ENCODE measurements at places on chromosomes 12 and 14.
A peak's percentile ranks its signal among the peaks of the same experiment; 100 is the strongest.

DNA sequence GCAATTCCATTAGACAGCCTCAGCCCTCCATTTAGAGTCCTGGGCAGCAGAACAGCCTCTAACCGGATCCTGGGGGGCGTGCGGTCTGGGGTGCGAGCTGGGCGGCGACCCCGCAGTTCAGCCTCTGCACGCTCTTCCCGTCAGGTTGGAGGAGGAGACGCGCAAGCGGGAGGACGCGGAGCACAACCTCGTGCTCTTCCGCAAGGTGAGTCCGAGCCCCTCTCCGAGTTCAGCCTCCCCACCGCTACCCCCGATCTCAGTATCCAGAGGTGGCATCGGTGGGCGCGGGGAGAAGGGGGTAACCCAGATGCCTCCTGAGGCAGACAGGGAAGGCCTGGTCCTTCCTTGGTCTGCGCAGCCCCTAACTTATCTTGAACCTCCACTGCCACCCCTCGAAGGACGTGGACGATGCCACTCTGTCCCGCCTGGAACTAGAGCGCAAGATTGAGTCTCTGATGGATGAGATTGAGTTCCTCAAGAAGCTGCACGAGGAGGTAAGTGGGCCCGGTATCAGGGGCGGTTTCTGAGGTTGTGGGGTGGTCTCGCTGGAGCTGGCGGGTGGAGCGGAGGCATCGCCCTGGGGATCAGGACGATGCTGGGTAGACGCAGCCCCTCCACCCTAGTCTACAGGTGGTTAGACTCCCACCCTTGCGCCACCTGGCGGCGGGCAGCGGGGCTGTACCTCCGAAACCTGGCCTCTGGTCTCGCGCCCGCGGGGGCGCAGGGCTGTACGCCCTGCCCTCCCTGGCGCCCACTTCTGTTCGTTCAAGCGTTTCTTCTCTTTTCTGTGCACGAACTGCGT, 1.3 kb downstream of the PRPH start:
- peak; percentile 51 for DNase-seq

DNA sequence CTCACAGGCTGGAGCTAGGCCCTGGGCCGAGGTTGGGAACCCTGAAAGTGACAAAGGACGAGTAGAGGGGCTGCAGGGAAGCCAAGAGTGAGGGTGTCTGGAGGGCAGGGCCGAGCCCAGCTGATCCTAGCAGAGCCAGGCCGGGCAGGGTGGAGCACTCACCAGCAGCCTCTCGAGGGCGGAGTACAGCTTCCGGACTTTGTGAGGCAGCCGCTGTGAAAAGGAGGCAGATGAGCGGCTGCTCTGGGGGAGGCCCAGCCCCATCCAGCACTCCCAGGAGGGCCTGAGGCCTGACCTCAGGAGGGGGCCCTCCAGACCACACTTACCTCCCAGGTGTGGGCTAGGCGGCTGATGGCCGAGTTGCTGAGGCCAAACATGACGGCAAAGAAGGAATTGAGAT, 14.7 kb upstream of the ENDOU start:
- DNase-seq = no peak

GRCh38 chr12:91272461-91273063, 89.9 kb upstream of the DCN start:
- DNase-seq = no peak

DNA sequence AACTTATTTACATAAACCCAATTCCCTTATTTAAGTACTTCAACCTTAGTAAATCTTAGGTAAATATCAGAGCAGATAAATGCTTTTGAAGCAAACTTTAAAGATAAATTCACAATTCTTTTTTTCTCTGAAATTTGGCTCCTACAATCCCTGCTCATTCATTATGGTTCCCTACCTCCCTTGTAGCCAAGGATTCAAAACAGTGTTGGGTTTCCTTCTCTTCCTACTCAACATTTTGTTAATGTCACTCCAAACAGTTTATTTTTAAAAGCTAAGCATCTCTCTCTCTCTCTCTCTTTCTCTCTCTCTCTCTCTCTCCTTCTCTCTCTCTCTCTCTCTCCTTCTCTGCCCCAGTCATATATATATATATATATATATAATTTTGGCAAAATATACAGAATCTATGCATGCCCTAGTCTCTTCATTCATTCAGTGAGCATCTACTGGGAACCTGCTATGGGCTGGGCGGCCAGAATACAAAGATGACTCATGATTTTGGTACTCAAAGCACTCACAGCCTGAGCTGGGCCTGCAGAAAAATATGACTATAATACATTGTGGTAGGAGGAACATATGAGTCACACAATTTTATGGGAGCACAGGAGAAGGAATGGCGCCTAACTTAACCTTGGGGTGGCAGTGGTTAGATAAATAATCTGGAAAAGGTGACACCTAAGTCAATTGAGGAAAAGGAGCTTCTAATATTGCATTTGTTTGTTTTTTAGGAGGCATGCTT, 123.7 kb upstream of the DHRS4 start:
- DNase-seq = peak; percentile 95

DNA sequence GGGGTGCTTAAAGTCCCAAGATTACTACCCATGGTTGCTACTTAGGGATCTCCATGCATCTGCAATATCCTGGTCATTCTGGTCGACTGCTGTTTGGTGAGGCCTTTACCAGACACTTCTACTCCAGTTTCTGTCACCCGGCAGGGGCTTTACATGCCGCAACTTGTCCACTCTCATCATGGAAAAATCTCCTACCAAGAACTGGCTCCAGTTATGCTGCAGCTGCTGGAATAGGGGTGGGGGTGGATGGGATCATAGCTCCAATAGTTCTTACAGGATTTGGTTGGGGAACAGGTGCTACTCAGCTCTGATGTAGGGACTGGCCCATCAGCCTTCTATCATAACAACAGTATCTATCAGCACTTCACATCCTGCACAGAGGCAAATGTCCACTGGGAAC, 51.6 kb downstream of the SPTB start:
- DNase-seq = no peak

DNA sequence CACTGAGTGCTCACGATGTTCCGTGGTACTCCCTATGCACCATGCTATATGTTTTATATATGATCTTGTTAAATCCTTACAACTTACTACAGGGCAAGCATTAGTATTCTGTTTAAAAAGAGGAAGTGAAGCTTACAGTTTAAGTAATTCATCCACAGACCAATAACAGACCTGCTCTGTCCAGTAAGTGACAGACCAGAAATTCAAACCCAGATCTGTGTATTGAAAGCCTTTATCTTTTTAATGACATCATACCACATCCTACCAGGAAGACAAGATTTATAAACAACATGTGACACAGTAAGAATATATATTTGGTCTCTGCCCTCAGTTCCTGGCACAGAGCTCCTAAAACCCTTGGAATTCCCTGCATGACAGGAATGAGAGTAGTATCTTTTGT, 206.5 kb downstream of the STXBP6 start:
- DNase-seq = no peak

- peak; percentile 74 for DNase-seq
Observed at GRCh38 chr14:45091710-45092109, 7.8 kb downstream of the PRPF39 start.

DNA sequence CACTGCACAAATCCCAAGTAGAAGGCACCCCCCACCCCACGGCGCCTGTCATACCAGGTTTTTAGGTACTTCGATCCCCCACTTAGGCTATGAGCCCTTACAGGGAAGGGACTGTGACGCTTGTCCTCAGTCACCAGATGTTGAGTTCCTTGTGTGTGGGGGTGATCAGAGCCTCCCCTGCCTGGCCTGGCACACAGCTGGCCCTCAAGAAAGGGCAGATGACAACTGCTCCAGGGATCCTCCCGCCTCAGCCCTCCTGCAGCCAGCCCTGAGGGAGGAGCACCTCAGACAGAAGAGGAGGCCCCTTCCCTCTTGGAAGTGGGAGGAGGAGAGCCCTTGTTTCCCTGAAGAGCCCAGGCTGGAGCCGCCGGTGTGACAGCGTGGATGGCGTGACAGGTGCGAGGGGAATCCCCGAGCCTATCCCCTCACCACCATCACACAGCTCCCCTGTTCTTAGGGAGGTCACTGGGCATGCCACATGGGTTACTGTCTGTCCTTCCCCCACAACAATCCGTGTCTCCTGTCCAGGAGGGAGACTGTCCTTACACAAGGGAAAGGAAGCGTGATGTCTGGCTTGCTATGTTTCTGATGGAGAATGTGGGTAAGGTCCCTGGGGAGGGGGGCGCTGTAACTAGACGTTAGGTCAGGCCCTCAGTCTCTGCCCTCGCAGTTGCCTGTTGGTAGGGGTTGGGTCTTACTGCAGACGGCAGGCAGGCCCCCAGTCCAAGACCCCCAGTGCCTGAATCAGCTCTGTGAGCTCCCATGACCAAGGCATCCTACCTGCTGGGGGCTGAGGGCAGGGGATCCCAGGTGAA, 31.4 kb downstream of the P2RX4 start:
- DNase-seq = no peak

DNA sequence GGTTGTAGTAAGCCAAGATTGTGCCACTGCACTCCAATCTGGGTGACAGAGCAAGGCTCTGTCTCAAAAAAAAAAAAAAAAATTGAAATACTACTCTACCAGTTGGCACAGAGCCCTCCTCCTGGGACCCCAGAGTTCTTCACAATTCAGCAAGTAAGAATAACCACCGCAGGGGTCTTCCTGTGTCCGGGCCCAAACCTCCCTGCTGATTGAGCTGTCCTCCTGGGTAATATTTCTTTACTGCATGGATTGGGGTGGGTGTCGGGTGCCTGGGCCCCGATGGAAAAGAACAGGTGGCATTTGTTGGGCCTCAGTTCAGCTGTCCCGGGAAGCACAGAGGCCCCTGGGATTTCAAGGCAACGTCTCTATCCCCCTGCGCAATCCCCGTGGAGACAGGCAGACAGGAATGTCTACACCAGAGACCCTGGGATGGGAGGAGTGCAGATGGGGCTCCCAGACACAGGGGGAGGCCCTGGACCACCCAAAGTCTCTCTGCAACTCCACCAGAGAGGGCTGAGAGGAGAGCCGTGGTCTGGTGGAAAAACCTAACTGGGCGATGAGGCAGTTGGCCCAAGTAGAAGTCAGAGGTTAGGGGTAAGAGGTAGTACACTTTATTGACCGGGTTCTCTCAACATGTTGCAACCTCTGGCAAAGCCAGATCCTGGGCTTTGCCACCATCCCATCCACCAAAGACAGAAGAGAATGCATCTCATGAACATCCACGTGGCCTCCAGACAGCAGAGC, 32.7 kb upstream of the VPS37B start:
- DNase-seq = no peak

DNA sequence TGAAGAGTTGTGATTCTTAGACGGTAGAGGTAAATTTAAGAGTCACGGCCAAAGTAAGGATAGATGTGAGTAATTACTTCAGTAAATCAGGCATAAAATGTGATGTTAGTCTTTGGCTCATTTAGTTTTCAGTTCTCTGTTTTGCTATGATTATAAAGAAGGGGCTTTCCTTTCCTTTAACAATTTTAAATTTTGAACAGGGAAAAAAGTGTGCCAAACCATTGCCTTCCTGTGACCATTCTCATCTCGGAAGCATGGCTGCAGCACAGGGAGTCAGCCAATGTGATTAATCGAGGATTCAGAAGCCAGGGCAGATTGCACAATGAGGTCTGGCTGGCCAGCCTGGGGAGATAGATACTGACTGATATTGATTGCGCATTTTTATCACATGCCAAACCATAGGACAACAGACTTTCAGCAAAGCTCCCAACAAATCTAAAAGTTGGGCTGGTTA, 480.2 kb upstream of the PRICKLE1 start:
- no peak for DNase-seq

- DNase-seq = peak; percentile 77
Observed at GRCh38 chr14:55701638-55702037, 121.6 kb downstream of the KTN1 start.

GRCh38 chr14:54098536-54098935, 141.9 kb upstream of the BMP4 start:
- peak; percentile 25 for DNase-seq

GRCh38 chr12:66048218-66048834, 82.2 kb downstream of the LLPH start:
- DNase-seq = no peak

DNA sequence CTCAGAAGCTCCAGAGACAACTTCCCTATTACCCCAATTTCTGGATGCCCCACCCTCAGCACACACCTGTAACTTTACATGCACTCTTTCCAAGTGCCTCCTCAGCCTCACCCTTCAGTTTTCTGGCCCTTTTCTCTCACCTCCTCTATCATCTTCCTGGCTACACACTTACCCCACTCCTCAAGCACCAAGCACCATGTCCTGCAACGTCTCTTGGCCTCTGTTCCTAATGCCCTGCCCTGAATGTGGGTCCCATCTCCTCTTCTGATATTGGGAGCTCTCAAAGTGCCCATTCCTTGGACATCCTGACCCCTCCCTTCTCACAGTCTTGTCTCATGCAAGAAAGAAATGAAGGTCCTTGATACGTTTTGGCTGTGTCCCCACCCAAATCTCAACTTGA, 1.2 kb downstream of the KRT72 start:
- no peak for DNase-seq

DNA sequence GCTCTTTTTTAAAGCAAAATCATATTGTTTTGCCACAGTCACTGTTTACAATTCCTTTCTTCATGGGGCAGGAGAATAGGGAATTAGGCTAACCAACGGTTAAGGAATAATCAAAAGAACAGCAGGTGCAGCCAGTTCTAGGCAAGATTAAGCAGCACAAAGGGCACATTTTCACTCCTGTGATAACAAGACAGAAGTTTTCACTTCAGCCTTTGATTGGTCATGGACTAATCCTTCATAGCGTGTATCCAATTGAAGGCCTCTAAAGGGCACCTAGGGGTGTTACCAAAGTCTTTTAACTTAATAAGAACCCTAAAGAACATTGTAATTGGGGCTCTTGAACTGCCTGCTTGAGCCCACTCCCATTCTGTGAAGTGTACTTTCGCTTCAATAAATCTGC, 206.9 kb upstream of the AMIGO2 start:
- DNase-seq = no peak

GRCh38 chr12:101557094-101557493, 37.7 kb upstream of the MYBPC1 start:
- no peak for DNase-seq

DNA sequence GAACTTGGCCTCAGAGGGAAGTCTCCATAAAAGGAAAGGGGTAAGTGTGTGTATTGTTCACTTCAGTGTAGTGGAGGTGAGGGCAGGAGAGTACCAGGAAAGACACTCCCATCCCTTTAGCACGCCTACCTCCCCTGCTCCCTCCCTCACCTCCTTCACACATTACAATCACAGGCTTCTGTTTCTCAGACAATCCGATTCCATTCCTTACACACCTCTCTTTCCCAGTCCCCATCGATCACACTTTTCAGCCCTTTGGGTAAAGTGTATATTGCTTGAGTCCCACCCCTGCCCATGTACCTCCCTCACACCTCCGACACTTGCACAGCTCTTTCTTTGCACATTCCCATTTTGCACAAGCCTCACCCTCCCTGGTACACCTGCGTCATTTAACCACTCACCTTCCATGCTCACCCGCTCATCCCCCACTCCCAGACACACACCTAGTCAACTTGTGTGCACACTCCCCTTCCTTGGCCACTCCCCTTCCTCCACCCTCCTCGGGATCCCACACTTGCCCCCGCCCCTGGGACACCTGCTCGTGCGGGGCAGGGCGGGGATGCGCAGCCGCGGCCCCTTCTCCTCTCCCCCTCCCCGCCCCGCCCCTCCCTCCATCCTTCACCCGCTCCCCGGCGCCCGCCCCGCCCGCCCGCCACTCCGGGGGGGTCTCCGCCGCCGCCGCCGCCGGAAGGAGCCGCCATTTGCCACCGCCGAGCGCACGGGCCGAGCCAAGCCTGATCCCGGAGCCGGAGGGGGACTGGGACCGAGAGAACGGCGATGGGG, at the start of gene MARCHF9:
Gene MARCHF9, plus strand, starts transcription at position 693 of the 783 bp plus-strand sequence. CDS start 426 bp downstream, outside the sequence.
- DNase-seq = peak; percentile 51

Data from ELR (cell line).